ENCODE measurements at places on chromosomes 4 and X. TPM values are rescaled to one million over a fixed set of nuclear protein-coding genes. Genes with fewer than 3 reads are reported as not detected.

Gene SHROOM2
- 6.7 TPM for total RNA-seq

Gene FAM184B
- not detected for total RNA-seq

Gene MAGED2
- 539 TPM for total RNA-seq

Gene AFP
- total RNA-seq: not detected

Gene RASL11B
- total RNA-seq: 4.7 TPM

Gene GNRHR
- total RNA-seq: not detected

Gene PABPC1L2B
- total RNA-seq: 0.11 TPM

Gene NDST3
- total RNA-seq: 0.15 TPM

Gene DGKK
- total RNA-seq: 3.5 TPM

Gene MAP3K15
- total RNA-seq: 53.1 TPM

Gene TRIM61
- total RNA-seq: 0.57 TPM

Gene FHDC1
- 0.32 TPM for total RNA-seq

Gene CYSLTR1
- 1.7 TPM for total RNA-seq

Gene CSTF2
- 17.0 TPM for total RNA-seq

Gene PDGFRA
- 88.1 TPM for total RNA-seq

Gene FAM9B
- total RNA-seq: not detected

Gene PPM1K
- total RNA-seq: 23.3 TPM

Gene SASH3
- total RNA-seq: 27.8 TPM

Gene CTAG2
- total RNA-seq: not detected

Gene CA5B
- 6.2 TPM for total RNA-seq

Gene DDX53
- not detected for total RNA-seq

Gene MAP7D2
- 0.25 TPM for total RNA-seq

Gene LGI2
- total RNA-seq: 3.9 TPM

Gene PTPN13
- total RNA-seq: 20.1 TPM

Gene RRH
- not detected for total RNA-seq
